ENCODE measurements at places on chromosomes 3 and 15.

DNA sequence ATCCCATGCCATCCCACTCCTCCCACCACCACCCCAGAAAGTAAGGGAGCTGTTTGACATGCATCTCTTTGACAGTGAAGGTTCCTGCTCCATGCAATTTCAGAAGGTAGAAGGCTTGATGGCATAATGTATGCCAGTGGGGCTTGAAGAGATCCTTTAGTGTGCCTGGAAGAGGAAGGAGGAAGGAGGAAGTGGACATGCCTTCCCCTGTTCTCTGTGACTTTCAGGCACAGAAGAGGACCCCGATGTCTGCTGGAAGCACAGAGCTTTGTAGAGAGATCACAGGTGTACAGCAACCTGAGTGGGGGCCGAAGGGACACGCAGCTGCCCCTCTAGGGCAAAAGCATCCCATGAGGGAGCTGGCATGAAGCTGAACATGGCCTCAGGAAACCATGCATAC, 171.6 kb downstream of the CD47 start:
- no peak for DNase-seq

DNA sequence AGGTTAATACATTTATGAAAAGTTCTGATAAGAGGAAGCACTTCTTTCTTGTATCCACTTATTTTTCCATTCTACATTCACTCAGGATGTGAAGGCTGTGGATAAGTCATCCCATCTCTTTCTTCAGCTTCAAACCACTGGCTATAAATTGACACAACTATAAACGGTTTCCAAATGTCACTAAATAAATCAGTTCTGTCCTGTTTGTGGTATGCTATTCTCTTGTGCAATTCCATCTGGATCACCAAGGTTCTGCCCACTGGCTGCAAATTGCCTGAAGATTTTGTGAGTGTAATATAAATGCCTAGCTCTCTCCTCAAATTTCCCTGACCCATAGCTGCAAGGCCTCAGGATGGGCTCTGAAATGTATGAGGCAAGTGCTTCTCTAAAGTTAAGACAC, 7.1 kb upstream of the LMOD3 start:
- no peak for DNase-seq

DNA sequence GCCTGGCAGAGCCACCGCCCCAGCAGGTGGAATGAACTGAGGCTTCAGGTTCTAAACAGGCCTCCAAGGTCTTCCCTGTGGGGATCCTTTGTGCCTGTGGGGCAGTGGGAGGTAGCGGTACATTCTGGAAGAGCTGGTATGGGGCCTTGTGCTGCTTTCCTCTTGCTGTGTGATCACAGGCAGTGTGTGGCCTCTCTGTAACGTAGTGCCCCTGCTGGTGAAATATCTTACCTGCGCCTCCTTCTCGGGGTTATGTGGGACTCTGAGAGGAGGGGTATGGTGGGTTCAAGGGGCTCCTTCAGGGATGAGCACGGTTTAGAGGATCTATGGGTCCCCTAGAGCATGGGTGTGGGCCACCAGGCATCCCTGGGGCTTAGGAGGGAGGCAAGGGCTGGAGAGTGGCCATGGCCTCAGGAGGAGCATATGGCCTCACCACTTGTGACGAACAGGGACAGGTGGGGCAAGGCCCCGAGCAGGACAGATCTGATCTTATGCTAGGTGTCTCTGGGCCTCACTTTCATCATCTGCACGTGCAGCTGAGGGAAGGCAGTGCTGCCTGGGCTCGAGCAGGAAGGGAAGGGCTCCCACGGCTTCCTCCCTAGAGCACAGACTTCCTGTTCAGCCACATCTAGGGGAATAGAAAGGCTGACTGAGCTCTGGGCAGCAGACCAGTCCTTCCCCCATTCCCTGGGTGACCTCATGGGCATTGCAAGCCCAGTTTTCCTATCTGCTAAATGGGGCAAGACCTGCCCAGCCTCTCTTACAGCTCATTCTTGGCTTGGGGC, 1.9 kb upstream of the ALS2CL start:
- DNase-seq = no peak

- DNase-seq = no peak
These were observed 287.8 kb downstream of the FAM43A start for GRCh38 chr3:194973366-194974000.

- no peak for DNase-seq
These were observed 48.2 kb downstream of the WWTR1 start for GRCh38 chr3:149609595-149609994.

DNA sequence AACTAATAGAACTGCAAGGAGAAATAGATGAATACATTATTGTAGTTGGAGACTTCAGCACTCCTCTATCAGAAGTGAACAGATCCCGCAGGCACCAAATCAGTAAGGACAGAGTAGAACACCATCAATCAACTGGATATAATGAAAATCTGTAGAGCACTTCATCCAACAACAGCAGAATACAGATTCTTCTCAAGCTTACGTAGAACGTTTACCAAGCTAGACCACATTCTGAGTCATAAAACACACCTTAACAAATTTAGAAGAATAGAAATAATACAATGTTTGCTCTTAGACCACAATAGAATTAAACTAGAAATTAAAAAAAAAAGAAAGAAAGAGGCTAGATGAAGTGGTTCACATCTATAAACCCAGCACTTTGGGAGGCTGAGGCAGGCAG, 70.7 kb upstream of the NEDD4 start:
- no peak for DNase-seq

- DNase-seq = no peak
These were observed 46.9 kb downstream of the ADCY5 start for GRCh38 chr3:123401836-123402530.

DNA sequence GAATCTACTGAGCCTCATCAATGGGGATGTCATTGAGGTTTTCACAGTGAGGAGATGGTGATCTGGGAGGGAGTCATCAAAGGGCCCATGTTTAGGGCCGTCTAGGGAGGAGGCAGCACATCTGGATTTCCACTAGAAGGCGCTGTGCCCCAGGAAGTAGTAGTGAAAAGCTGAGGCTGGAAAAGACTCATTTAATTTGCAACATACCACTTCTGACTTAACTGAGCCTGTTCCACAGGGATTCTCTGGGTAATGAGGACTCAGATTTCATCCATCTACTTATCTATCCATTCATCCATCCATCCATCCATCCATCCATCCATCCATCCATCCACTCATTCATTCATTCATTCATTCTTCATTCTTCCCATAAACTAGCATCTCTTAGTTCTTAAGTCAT, 17.4 kb upstream of the SHF start:
- DNase-seq = no peak

DNA sequence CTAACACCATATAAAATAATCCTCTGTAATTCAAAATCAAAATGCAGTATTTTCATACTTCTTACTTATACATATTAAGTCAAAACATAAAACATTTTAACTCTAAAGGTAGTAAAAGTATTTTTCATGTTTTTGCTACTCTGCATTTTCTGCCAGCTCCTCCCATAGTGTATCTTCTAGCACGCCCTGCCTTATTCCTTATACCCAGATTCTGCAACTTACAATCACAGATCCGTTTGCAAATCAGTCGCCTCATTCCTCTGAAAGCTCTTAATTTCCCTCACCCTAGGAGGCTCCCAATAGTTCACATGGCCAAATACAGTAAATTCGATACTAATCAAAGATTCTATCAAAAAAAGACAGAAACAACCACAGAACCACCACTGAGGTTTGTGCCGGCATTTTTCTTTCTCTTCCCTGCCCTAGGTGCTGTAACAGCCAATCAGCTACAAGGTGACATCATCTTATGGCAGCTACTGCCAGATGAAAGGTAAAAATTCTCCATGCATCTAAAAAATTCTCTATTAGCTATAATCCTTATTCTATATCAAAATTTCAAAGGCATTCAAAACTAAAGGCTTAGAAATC, 72.9 kb downstream of the CLASP2 start:
- DNase-seq = no peak

DNA sequence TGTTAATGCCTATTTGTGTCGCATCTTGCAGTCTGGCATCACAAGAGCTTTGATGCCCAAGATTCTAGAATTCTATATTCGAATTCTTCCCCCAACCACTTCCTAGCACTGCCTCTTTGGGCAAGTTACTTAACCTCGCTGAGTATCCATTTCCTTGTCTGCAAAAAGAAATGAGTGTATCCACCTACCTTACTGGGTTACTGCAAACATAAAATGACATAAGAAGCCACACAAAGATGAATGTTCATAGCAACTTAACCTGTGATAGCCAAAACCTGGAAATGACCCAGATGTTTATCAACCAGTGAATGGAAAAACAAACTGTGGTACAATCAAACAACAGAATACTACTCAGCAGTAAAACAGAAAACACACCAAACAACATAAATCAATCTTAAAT, 24.9 kb downstream of the RFTN1 start:
- DNase-seq = no peak

Measured in NCI-H2171 (cell line).